Muscle of arm (tissue), 14 donors: ENCODE measurements at places on chromosomes 12 and 14. TPM values are rescaled to one million over a fixed set of nuclear protein-coding genes. Genes with fewer than 3 reads are reported as not detected.

Gene TECPR2
- 14.1 TPM for polyA plus RNA-seq

Gene CFAP251
- polyA plus RNA-seq: not detected

Gene GNB3
- 26.1 TPM for polyA plus RNA-seq

Gene ANO2
- not detected for polyA plus RNA-seq

DNA sequence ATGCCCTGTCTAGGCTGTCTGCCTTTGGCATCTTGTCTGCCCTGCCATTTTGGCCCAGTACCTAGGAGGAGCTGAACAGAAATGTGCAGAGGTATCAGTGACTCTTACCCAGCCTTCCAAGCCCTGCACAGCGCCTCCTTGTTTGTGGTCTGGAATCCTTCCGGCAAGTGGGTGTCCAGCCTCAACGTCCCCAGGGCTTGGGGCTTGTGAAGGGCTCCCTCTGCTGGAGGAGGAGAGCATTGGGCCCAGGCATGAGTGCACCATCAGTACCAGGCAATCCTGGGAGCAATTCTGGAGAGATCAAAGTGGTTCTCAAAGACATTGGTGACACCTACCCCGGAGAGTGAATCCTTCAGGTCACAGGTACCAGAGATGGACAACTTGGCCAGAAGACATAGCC lies 2.4 kb upstream of the TCL1B start:
- no peak for DNase-seq

DNA sequence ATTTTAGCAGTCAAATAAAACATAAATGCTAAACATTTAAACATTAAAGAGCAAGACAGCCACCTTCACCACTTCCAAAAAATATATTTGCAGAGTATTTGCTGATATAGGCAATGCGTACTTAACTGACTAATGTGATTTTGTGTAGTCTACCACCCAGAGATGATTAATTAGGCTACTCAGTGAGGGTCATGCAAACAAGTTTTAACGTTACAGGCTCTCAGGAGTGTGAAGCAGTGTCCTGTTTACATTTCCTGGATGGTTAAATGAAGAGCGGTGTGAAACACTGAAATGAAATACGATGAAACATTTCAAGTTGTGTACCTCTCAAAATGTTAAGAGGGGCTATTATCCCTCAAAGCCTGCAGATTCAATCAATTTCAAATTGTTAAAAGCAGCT lies 165.8 kb upstream of the LRIG3 start:
- no peak for DNase-seq

GRCh38 chr12:103696101-103696500 lies 109.0 kb downstream of the STAB2 start:
- no peak for DNase-seq

- DNase-seq: no peak
Observed at GRCh38 chr14:102485693-102486512, 23.7 kb downstream of the ANKRD9 start.

- DNase-seq: no peak
Observed at GRCh38 chr14:88618476-88618875, 55.6 kb downstream of the ZC3H14 start.

DNA sequence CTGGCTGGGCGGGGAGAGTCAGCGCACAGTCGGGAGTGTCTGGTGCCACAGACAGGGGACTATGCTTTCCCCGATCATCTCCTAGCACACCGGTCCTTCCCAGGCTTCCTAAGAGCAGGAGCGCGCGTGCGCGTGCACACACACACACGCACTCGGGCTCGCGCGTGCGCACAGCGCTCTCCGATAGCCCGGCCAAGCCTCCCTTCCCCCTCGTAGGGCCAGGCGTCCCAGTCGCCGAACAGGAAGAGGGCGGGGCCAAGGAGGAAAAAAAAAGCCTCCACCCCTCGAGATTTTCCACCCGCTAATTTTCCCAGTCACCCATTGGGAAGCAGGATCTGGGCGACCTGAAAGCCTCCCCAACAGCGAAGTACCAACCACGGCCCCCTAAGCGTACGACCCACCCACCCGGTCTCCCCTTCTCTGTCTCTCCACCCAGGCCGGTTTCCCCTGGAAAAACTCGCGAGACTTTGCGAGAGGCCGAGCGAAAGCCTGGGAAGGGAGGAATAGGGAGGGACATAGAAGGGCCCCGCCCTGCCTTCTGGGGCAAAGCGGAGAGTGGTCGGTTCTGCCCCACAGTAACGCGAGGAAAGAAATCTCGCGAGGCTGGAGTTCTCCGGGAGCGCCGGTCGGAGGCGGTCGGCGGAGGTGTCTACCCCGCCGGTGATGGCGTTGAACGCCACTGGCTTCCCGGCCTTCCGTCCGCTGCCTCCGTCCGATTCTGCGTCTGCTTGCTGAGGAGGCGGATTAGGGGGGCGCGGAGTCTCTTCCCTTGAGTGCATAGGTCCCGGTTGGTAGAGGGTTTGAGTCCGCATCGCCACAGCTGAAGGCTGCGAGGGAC lies at the start of the genes FGFR1OP2 and INTS13:
Gene FGFR1OP2 (plus strand): TSS at position 608 of the 838 bp plus-strand sequence. CDS start 15,689 bp downstream, outside the sequence.
Gene INTS13 (minus strand): TSS at position 119 of the 838 bp plus-strand sequence. CDS start 1,178 bp downstream, outside the sequence.
- DNase-seq: peak; percentile 100

- DNase-seq: no peak
Observed at GRCh38 chr14:85909581-85909980, 379.6 kb downstream of the FLRT2 start.

GRCh38 chr12:119956047-119956446 lies 33.0 kb upstream of the BICDL1 start:
- no peak for DNase-seq

GRCh38 chr12:121391619-121392324 lies 8.1 kb upstream of the RNF34 start:
- peak; percentile 25 for DNase-seq

GRCh38 chr12:30437044-30437443 lies 258.6 kb downstream of the IPO8 start:
- no peak for DNase-seq

GRCh38 chr14:106378191-106378590 lies 851.8 kb downstream of the TMEM121 start:
- DNase-seq: no peak

DNA sequence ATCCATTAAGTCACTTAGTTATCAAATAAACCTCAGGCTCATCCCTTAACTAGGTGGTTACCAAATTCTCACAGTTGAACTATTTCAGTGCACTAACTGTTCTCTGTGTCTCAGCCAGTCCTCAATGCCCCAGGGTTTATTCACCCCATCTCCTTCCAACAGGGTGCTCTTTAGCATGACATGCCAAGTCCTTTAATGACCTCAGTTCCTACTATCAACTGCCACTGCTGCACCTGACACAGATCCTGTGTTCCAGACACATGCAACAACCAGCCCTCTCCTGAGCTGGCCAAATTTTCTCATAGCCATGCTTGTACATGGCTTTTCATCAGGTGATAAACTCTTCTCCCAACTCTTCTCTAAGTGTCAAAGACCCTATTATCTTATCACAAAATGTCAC lies 80.0 kb downstream of the ATXN2 start:
- DNase-seq: no peak

- DNase-seq: no peak
Observed at GRCh38 chr12:13190275-13190674, 6.3 kb upstream of the EMP1 start.

DNA sequence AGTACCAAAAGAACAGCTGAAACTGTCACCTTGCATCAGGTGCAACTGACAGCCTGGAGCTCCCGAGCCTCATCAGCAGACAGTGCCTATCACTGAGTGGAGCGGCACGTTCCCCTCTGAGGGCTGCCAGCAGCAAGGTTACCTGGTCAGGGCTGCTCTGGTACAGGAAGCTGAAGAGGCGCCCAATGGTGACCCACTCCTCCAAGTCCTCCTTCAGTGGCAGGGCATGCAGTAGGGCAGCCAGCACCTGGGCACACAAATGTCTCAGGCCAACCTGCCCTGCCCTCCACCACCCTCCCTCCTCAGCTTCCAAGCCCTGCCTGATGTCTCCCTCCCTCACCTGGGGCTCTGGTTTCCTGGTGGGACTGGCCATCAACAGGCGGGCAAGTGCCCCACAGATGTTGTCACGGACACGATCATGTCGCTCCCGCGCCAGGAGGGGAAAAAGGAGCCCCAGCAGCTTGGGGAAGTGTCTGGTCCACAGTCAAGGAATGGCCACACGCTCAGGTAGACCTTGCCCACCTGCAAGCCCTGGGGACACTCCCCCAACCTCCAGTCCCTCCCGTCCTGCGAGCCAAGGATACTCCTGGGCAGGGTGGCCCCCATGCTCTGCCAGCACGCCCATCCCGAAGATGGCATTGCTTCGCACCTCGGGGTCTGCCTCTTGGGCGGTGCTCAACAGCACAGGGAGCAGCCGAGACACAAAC lies 7.1 kb downstream of the IPO4 start:
- no peak for DNase-seq
